ENCODE measurements at places on chromosomes 3 and 15.

DNA sequence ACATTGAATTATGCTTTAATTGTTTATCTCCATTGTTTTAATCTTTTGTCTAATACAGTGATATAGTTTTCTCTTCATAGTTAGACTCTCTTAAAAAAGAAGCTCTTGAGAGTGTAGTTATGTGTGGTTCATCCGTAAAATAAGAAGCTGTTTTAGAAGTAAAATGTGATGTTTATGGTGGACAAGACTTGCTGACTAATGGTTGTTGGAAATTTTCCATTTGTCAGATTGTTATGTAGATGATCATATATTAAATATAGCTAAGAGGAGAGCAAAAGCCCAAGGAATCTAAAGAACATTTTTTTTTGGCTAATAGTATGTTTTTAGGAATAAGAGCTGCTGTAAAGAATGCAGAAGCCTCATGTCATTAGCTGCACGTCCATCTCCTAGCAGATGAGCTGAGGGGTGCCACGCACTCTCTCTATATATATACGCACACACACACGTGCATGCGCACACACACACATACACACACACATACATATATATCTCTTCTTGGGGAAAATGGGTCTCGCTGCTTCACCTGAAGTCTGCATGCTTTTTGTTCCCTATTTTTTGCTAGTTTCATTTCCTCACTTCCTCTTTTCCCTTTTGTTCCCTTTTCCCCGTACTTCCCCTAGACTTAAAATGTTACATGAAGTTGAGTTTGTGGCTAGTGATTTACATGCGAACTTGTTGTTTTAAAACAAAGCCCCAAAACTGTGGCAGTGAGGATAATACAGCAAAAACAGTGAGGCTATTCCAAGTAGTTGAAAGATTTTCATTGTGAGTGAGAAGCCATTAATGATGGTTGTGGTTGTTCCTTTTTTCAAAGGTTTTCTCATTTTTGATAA is 107.8 kb downstream of the MBNL1 start:
- DNase-seq: no peak

GRCh38 chr3:78785004-78785403 is 982.8 kb downstream of the ROBO1 start:
- no peak for DNase-seq

GRCh38 chr3:97954228-97954827 is 17.9 kb downstream of the RIOX2 start:
- no peak for DNase-seq

DNA sequence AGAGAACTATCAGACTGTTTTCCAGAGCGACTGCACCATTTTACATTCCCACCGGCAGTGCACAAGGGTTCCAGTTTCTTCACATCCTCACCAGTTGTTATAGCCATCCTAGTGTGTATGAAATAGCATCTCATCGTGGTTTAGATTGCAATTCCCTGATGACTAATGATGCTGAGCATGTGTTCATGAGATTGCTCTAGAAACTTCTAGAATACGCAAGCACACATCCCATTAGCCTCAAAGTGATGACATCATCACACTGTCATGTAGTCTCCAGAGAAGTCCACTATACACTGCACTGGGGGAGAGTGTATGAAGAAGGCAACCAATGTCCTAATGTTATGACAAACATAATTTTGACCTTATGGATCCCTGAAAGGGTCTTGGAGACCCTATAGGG is 30.1 kb downstream of the FBLN2 start:
- DNase-seq: peak; percentile 53

- DNase-seq: no peak
These were observed 9.4 kb downstream of the ZSCAN29 start for GRCh38 chr15:43361313-43361903.

GRCh38 chr3:183699238-183699947 is 1.8 kb downstream of the YEATS2 start:
- DNase-seq: no peak

DNA sequence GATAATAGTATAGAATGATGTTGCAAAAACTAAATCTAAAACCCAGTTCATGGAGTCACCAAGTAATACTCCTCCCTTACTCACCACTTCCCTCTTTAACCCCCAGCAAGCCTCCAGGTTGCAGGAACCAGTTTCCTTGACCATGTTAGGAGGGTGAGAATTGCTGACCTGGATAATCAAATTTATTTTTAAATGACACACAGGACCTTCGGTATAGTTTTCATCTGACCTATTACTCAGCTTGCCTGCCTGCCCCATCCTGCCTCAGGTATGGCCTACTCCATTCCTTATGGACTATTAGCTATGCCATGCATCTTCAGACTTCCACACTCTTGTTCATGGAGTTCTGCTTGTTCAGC is 883 bp downstream of the RTP4 start:
- DNase-seq: no peak

- DNase-seq: no peak
These were observed 54.7 kb upstream of the ONECUT1 start for GRCh38 chr15:52844823-52845222.

GRCh38 chr3:33004205-33004604 is 52.8 kb downstream of the CCR4 start:
- DNase-seq: no peak

GRCh38 chr3:41705893-41706292 is 256.0 kb downstream of the ULK4 start:
- no peak for DNase-seq

- DNase-seq: no peak
These were observed 34.2 kb upstream of the TSEN2 start for GRCh38 chr3:12449889-12450682.

DNA sequence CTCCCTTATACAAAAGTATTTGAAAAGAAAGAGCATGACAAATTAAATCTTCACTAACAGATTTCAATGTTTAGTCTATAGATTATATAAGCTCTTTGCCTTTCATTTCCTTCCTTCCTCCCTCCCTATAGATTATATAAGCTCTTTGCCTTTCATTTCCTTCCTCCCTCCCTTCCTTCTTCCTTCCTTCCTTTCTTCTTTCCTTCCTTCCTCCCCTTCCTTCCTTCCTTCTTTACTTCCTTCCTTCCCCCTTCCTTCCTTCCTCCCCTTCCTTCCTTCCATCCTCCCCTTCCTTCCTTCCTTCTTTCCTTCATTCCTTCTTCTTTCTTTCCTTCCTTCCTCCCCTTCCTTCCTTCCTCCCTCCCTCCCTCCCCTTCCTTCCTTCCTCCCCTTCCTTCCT is 209.8 kb upstream of the CBLB start:
- DNase-seq: no peak

DNA sequence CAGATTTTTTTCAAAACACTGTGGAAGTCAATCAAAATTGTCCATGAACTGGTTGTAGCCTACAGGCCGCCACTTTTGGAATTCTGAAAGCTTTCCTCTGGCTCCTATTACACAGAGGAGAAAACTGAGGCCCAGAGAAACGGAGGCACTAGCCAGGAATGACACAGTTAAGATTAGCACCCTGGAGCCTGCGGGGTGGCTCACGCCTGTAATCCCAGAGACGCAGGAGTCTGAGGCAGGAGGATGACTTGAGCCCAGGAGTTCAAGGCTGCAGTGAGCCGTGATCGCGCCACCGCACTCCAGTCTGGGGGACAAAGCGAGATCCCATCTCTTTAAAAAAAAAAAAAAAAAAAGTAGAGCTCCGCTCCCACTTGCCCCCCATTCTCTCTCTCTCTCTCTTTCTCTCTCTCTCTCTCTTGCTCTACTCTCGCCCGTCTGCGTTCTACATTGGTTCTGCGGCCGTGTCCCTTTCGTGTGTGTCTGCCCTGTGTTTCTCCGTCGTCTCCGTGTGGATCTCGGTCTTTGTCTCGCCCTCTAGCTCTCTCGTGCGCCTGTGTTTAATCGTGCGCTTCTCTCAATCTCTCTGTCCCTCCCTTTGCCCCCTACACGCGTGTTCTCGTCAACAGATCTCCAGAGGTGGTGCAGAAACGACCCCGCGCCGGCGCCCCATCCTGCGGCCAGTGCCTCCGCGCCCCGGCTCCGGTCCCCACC is 512 bp upstream of the TRH start:
- no peak for DNase-seq

GRCh38 chr3:143928541-143929255 is 42.9 kb upstream of the DIPK2A start:
- no peak for DNase-seq

DNA sequence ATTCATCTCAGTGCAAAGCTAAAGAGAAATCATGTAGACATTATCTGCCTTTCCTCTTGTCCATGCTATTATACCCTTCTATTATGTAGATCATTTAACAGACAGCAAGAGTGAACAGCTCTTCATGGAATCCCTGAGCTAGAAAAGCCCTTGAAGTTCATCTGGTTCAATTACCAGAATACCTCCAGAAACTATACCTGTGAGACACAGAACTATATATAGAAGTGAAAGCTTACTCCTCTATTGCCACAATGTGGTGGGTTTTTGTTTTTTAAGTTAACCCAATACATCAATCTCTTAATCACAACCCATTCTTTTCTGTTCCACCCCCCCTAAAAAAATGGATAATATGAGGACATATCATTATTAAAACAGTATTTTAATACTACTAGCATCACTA is 347.7 kb downstream of the PLCL2 start:
- no peak for DNase-seq

DNA sequence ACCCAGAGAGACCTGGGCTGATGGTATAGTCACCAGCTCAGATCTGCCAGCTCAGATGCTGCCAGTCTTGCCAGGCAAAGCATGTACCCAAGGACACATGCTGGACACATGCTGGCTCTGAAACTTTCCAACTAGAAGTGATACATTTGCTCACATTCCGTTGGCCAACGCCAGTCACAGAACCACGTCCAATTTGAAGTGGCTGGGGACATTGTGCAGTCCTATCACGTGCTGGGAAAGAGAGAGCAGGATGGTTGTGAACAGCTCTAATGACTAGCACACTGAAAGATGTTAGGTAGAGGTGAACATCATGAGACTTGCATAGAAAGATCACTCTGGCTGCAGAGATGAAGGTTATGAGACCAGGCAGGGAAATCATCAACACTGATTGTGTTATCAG is 308.5 kb upstream of the ROPN1 start:
- no peak for DNase-seq

- DNase-seq: no peak
These were observed 7.2 kb upstream of the DYNC1LI1 start for GRCh38 chr3:32577581-32578556.

GRCh38 chr15:60961541-60962485 is 267.3 kb downstream of the RORA start:
- DNase-seq: no peak

All from astrocyte of the hippocampus (primary cell).